ENCODE measurements at places on chromosomes 1 and 21.

DNA sequence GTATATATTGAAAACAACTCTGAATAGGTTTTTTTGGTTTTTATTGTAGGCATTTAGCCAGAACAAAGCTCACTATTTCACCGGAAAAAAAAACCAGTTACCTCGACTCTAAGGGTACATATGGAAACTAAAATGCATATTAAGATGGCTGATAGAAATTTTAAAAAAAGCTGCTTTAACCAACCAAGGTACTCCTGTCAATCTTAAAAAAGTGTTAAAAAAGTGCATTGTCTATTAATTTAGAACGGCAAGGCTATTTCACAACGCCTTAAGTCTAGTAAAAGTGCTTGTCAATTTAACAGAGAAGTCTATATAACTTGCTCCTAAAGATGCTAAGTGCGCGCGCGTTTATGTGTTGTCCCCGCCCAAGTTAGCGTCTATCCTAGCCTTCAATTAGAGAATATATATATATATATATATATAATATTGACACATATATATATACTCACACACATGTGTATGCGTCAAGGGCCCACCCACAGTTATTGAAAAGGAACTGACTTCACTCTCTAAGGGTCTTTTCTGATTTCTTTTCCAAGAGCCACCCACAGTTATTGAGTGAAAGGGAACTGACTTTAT lies 934 bp downstream of the ASPM start:
- DNase-seq = no peak

GRCh38 chr1:41766041-41766440 lies 152.7 kb downstream of the HIVEP3 start:
- no peak for DNase-seq

DNA sequence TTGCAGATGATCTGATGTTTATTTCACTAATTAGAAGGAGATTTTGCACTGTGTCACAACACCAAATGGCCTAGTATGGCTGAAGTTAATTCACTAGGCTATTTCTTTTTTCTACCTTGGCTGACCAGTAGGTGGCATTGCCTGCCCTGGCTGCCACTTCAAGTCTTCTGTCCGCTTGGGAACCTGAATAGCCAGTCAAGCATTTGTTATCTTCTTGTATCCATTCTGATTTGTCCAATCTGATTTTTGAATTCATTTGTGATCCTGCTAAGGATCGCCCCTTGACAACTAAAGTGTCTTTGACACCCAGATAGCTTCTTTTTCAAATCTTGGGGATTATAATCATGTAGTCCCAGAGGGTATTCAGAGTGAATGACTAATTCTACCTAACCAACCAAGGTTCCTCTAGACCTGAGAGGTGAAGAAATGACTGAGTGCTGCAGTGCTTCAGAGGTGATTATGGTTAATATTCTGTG lies 99.4 kb downstream of the GIPC2 start:
- no peak for DNase-seq

GRCh38 chr1:8241417-8242014 lies 76.4 kb upstream of the SLC45A1 start:
- no peak for DNase-seq

DNA sequence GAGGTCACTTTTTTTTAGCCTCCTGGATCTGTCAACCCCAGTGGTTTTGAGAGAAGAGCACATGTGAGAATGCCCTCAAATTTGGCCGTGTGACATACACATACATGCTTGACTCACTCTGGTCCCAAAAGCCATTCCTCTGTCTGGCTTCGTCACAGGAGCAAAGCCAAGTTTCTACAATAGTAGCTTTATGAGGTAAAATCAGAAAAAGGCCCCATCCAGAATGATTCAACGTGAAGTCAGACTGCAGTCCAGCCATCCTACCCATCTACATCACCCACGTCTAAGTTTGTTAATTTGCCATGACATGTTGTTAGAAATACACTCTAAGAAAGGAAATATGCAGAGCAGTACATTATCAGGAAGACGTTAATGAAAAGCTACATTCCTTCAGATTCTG lies 245.2 kb downstream of the SDCCAG8 start:
- DNase-seq = no peak

DNA sequence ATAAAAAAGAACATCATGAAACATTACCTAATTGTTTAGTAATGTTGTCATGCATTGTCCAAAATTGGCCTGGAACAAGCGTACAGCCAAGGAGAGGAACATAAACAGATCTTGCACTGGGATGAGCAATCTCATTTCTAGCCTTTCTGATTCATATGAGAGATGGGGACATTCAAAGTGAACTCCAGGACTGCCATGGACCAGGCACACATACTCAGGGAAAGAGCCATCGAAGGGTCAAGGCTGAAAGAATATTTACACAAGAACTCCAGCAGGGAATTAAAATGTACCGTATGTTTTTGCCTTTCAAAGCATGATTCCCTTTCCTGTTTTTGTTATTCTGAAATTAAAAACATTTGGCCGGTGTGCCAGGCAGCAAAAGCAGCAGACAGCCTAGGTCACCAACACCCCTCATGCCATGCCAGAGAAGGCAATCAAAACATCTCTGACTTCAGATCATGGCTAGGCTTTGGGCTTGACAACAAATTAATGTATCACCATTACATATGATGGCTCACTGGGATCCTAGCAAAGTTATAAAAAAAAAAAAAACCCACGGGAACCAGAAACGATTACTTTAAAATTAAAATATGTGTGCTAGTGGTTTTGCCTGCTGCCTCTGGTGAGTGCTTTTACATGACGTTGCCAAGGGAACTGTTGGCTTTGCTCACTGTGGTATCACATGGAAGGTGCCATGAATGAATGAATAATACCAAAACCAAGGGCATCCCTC lies 159.8 kb downstream of the TGFBR3 start:
- DNase-seq = no peak

Data from RWPE2 (cell line).